ENCODE measurements at places on chromosomes 2 and 18. TPM values are rescaled to one million over a fixed set of nuclear protein-coding genes. Genes with fewer than 3 reads are reported as not detected.

GRCh38 chr2:128237081-128237534, 81.6 kb downstream of the HS6ST1 start:
- no peak for DNase-seq

GRCh38 chr18:9711361-9712129, 3.4 kb downstream of the RAB31 start:
- no peak for DNase-seq

- no peak for DNase-seq
Measured at GRCh38 chr2:21438949-21439348, 315.2 kb downstream of the TDRD15 start.

GRCh38 chr18:41618147-41618546, 336.9 kb upstream of the PIK3C3 start:
- no peak for DNase-seq

- no peak for DNase-seq
Measured at GRCh38 chr2:153497938-153498629, 19.5 kb upstream of the RPRM start.

DNA sequence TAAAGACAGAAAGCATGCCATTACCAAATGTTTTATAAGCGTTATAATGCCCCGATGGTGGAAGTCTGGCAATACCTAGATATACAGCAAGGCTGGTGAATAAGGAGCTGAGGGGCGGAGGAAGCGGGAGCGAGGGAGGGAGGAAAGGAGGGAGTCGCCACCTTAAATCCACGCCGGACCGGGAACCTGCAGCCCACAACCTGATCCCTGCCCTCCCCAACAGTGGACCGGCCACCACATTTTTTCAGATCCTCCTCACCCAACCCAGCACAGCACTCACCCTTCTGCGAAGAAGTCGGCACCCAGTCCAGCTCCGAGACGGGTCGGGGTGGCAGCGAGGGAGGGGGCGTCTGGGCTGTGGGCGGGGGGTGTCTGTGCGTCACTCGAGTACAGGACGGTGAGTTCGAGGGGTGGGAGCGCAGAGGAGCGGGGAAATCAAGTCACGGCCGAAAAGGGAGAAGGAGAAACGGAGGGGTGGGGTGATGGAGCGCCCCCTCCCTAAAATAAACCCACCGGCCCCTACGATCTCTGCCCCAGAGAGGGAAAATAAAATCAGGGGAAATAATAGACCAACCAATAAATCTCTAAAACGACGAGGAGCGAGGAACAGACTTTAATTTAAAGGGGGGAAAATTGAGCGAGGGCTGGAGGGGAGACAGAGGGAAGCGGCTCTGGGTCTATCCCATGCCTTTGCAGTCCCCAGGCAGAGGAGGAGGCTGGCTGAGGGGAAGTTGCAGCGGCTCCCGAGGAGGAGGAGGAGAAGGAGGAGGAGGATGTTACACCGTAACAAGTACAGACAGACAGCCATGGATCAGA, 96.5 kb upstream of the SERTAD2 start:
- DNase-seq = peak; percentile 41

DNA sequence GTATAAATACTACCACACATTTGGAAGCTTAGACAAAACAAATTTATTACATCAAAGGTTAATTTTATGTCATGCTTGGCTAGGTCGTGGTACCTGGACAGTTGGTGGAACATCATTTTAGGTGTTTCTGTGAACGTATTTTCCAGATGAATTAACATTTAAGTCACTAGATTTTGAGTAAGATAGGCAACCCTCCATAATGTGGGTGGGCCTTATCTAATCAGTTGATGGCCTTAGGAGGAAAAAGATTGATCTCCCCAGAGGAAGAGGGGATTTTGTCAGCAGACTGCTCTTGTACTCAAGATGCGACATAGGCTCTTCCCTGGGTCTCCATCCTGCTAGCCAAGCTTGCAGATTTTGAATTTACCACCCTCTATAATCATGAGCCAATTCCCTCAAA, 85.0 kb downstream of the RPRM start:
- DNase-seq = no peak

DNA sequence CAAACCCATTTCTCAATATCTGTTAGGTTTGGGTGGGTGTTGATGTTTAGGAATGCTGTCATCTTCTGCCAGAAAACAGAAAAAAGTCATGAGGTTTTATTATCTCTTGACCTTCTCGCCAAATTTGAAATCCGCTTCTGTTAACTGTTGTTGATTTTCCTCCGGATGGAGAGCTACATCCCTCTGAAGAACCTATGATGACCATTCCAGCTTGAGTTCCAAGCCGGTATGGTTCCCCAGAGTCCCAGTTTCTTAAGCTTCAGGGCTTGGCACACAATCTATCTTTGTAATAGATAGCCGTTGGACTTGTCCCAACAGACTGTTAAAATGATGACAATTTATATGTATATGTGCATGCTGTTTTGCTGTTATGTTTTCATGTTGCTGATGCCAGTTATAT, 1201.0 kb downstream of the LRP1B start:
- DNase-seq = no peak

DNA sequence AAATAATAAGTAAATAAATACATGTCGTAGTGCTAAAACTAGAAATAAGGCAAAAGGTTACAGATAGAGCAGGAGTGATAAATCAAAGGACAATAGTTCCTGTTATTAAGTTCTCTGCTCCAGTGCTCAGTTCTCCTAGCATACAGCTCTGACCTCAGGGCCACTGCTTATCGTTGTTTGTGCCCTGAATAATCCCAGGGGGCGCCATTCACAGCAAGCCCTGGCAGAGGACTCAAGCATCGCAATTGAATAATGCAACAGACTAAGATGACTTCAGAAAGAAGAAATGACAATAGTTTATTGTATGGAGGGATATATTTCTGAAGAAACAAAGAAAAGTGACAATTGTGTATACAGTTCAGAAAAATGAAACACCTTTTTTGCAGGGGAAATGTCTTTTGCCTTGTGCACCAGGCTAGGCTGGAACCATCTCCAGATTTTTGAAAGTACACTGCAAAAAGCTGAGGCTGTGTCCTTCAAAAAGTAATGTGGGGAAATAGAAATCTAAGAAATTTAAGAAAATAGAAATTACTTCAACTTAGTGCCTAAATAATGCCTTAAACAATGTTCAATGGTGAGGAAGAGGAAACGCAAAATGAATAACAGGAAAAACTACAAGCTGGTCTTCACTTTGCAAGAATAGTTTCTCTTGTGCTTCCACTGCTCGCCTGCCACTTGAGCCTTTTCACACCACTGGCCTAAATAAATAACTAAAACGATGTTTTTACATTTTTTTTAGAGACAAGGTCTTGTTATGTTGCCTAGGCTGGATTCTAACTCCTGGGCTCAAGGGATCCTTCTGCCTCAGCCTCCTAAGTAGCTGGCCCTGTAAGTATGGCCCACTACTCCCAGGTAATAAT, 19.0 kb upstream of the CCNYL1 start:
- peak; percentile 69 for DNase-seq

GRCh38 chr2:88575051-88575450, 52.2 kb downstream of the EIF2AK3 start:
- DNase-seq = no peak

- DNase-seq = no peak
Measured at GRCh38 chr2:109707281-109708147, 86.6 kb upstream of the RGPD5 start.

- DNase-seq = no peak
Measured at GRCh38 chr2:43559391-43560230, 36.2 kb downstream of the THADA start.

DNA sequence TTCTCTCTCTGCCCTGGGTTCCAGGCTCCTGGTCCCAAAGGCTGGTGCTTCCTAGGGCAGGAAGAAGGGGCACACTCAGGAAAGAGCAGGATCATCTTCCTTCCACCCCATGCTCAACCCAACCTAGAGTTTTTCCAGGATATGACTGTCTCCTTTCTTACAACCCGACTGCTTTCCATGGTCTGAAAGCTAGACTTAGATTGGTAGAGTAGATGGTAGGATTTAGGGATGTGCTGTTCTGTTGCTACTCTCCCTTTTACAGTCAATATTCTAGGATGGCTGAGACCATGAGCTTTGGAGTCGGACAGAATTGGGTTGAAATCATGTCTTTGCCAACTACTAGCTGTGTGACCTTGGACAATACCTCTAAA, 45.9 kb upstream of the IGFBP5 start:
- no peak for DNase-seq

DNA sequence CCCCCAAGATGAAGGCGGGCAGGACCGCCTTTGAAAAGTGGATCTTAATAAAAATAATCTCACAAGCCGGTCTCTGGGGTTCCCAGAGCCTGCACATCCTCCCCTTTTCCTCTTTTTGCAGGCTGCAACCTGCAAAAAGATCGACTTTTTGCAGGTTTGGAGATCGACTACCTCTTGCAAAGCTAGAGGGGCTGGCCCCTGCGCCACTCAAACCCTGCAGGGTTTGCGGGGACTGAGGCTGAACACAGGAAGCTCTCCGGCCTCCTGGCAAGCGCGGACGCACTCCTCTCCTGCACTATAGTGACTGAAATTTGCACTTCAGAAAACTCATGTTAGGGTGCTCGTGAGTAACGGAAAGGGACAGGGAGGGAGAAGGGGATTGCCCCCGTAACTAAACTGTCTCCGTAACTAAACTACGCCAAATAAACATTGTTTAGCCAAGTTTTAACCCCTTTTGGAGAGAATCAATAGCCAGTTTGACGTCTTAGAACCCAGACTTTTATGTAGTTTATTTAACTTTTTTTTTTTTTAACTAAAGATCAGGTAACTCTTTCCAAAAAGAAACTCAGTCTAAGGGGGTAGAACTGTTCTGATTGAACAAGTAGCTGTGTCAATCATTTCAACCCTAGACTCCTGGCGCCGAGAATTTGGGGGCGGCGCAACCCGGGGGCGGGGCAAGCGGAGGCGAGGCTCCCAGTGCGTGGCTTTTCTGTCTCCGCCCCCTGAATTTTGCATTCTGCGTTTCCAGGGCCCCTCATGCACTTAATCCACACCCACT, 2.5 kb downstream of the IGFBP5 start:
- DNase-seq = peak; percentile 86

GRCh38 chr18:39946623-39947061, 2008.4 kb upstream of the PIK3C3 start:
- peak; percentile 34 for DNase-seq

DNA sequence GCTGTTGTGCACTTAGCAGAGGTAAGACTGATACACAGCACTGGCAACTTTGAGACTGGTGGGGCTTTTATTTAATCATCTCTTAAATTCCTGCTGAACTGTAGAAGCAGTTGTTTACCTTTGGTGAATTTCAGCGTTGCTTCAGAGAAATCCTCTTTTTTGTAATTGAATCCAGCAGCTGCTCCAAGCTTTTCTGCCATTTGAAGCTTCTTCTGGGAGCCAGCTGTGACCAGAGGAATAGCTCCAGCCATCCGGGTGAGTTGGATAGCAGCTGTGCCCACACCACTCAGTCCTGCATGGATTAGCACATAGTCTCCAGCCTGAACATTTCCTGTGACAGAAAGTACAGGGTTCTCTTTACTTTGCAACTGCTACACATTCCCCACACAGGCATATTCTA, 3.9 kb downstream of the TP53I3 start:
- DNase-seq = no peak

DNA sequence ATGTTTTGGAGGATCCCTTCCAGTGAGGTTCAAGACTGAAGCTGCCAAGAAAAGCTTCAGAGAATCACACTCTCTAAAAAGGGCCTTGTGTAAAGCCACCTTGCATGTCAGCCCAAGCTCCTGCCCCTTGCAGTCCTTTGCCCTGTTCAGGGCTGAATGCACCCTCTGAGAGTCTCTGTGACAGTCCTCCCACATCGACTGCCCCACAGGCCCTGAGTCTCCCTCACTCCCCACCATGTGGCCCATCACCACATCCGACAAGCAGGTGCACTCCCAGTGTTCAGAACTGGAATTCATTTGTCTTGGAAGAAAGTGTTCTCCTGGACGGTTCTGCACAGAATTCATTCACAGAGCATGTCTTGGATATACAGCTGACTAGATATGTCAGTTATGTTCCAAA, 31.0 kb downstream of the BCL11A start:
- DNase-seq = no peak

DNA sequence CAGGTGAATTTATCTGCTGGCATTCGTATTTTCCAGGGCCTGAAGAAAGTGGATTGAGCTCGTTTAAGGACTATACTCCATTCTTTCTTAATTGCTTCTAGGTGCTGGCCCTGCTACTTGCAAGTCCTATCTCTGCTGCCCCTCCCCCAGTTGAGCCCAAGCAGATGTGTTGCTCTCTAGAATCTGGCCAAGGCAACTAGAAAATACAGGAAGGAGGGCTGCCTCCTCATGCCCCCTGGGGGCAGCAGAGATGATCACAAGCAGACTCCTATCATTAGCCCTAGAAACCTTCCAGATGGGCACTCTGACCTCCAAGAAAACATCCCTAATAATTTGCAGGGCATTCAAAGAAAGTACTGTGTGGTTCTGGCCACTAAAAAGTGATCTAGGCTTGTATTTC, 72.5 kb upstream of the CYP26B1 start:
- DNase-seq = peak; percentile 86

DNA sequence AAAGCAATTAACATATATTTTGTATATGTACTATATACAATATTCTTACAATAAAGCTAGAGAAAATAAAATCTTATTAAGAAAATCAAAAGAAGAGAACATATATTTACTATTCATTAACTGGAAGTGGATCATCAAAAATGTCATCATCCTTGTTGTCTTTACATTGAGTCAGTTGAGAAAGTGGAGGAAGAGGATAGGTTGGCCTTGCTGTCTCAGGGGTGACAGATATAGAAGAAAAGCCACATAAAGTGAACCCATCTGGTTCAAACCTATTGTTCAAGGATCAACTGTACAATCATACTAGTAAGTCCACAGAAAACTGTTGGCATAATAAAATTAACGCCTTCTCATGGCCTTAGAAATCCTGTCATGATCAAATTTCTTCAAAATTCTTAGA, 26.6 kb downstream of the SESTD1 start:
- no peak for DNase-seq

DNA sequence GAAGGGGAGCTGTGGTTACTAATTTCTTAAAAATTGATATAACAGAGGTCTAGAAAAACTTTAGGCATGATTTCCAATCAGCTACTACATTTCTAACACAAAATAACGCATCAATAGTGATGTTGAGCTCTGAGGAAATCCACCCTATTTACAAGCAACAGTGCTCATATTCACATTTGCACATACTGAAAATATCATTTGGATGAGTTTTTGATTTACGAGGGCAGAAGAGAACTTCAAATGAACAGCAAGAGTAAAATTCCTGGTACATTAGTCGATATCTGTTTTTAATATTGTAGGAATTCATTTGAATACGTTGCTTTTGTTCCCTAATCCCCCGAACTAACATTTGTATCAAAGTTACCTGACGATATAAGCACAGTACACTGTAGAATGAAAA, 761.0 kb upstream of the POU3F3 start:
- DNase-seq = no peak

- DNase-seq = no peak
Measured at GRCh38 chr2:70895249-70895648, 40.5 kb upstream of the ATP6V1B1 start.

GRCh38 chr18:1658908-1659566, 754.4 kb downstream of the ADCYAP1 start:
- no peak for DNase-seq

The CNGA3 gene
- not detected for total RNA-seq

The C2orf74 gene
- 8.0 TPM for total RNA-seq

The GKN2 gene
- total RNA-seq = not detected

The ZNF236 gene
- 17.7 TPM for total RNA-seq

The SCYGR4 gene
- not detected for total RNA-seq

The MERTK gene
- total RNA-seq = 4.8 TPM

The CFAP53 gene
- 0.15 TPM for total RNA-seq

Data from H9 (cell line).